ENCODE measurements at places on chromosomes 6 and 20.

- no peaks in the 10 kb centered on the region for H3K36me3 ChIP-seq
- H3K4me1 ChIP-seq = no peaks in the 10 kb centered on the region
- H3K27me3 ChIP-seq = peaks cover 67% of the 10 kb centered on the region
- no peak overlapping the region for H3K27ac ChIP-seq
- no peak overlapping the region for H3K4me3 ChIP-seq
Measured at GRCh38 chr20:37627060-37627766, 66.6 kb upstream of the CTNNBL1 start.

DNA sequence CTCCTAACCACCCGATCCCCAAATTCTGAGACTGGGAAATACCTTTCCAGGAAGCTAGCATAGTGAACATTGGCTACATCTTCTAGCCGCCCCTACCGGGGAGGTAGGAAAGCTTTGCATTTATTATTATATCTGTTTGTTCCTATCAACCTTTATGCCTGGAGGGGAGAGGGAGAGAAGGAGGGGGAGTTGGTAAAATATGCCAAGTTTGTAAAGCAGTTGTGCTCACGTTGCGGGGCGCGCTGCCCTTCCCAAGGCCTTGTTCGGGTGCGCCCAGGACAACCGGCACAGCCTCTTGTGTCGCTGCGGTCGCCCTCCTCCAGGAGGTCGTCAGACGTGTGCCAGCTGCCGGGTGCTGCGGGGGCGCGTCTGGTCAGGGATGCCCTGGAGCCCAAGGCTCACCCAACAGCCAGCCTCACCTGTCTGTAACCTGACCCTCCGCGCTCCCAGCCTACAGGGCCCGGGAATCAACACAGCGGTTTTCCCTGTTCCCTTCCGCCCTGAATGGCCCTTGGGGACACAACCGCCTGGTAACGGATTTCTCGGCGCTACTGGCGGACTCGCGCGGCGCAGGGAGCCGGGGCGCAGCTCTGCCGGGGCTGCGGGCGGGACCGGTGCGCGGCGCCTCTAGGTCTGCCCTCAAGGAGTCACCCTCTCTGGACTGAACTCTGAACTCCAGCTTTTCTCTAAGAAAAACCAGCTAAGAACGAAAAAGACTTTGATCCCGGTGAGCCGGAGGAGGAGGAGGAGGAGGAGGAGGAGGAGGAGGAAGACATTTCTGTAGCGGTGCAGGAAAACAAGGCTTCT, 1.1 kb upstream of the OVOL2 start:
- H3K27me3 ChIP-seq = peaks cover 73% of the 10 kb centered on the region
- H3K36me3 ChIP-seq = peaks cover 2% of the 10 kb centered on the region
- H3K27ac ChIP-seq = no peak overlapping the region
- H3K4me3 ChIP-seq = peak overlapping the region; percentile 63

- H3K36me3 ChIP-seq = peaks cover 7% of the 10 kb centered on the region
- DNase-seq = no peak
- peaks cover 61% of the 10 kb centered on the region for H3K27me3 ChIP-seq
- peak overlapping the region; percentile 72 for H3K4me3 ChIP-seq
- peaks cover 13% of the 10 kb centered on the region for H3K4me1 ChIP-seq
- no peak overlapping the region for H3K27ac ChIP-seq
Measured at GRCh38 chr6:43276577-43277305, 21.3 kb upstream of the SLC22A7 start.

DNA sequence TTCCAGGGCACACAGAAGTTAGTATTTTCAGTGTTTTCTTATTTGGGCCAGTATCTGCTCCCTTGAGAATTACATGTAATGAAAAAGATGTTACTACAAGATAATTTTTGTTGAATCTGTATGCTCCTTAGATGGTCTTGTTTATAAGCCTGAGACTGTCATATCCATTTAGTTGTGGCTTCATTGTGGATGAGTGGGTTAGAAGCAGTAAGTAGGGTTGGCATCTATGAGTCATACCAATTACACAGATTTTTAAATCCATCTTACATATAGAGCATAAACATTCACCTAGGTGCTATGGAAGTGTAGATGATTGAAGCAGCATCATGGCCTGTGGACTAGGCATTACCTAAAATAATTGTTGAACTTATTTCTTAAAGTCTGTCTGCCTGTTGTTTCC, 13.5 kb upstream of the BAG2 start:
- H3K27ac ChIP-seq = no peak overlapping the region
- no peaks in the 10 kb centered on the region for H3K27me3 ChIP-seq
- peaks cover 9% of the 10 kb centered on the region for H3K36me3 ChIP-seq
- no peak overlapping the region for H3K4me3 ChIP-seq
- DNase-seq = no peak
- H3K4me1 ChIP-seq = no peaks in the 10 kb centered on the region

GRCh38 chr20:23150304-23151007, 64.3 kb upstream of the CD93 start:
- H3K27ac ChIP-seq = no peak overlapping the region
- H3K27me3 ChIP-seq = peaks cover 9% of the 10 kb centered on the region
- no peaks in the 10 kb centered on the region for H3K4me1 ChIP-seq
- no peak for DNase-seq

DNA sequence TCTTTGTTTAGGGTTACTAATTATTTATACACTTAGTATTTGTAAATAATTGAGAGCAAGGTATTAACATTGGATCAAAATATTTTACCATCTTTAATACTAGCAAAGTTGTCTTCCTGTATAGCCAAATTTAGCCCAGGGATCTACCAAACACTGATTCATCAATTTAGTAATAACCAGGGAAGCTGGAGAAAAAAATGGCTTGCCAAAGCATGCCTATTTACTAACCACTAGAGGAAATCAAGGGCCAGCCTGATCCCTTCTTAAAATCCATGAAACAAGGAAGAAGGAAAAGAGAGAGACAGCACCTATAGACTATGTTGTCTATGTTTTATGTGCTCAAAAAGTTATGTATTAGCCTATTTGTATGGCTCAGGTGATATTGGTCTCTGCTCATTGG, 450.3 kb upstream of the GJE1 start:
- H3K27me3 ChIP-seq = no peaks in the 10 kb centered on the region
- no peak overlapping the region for H3K27ac ChIP-seq

DNA sequence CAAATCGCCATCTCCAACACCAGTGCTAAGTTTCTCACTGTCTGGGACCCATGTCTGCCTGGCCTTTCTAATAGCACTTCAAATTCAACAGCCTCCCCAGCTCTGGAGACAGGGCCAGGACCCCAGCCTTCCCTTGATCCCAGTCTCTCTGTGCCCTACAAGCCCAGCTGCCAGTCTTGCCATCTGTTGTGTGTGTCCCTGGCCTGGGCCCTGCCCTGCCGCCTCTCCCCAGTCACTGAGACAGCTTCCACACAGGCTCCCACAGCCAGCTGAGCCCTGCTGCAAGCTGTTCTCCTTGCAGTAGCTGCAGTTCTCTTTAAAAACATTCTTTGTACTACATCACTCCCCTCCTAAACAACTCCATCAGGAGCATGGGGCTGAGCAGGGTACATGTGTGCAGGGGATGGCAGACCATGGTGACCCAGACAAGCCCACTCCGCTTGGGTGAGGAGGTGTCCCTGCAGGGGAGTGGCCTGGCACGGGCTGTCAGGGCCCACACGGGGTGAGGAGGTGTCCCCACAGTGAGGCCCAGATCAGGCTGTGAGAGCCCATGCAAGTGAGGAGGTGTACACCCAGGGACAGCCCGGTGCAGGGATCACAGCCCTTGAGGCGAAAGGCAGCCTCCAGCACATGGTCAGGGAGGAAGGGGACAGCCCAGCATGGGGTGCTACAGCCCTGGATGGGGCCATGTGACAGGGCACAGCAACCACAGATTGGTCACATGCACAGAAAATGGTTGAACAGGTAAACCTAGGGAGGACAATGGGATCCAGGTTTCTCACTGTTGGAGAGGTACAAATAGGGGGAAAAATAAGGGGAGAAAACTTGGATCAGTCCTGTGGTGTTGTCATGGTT, 16.2 kb downstream of the CST7 start:
- peak overlapping the region; percentile 96 for H3K27ac ChIP-seq
- peaks cover 85% of the 10 kb centered on the region for H3K36me3 ChIP-seq
- H3K4me3 ChIP-seq = peak overlapping the region; percentile 74
- H3K27me3 ChIP-seq = no peaks in the 10 kb centered on the region
- peaks cover 76% of the 10 kb centered on the region for H3K4me1 ChIP-seq
- DNase-seq = no peak

GRCh38 chr6:149503872-149504271, 19.1 kb upstream of the ZC3H12D start:
- H3K4me3 ChIP-seq = no peak overlapping the region
- DNase-seq = no peak
- peak overlapping the region; percentile 23 for H3K27ac ChIP-seq
- peaks cover 22% of the 10 kb centered on the region for H3K36me3 ChIP-seq
- peaks cover 12% of the 10 kb centered on the region for H3K4me1 ChIP-seq

GRCh38 chr20:63645218-63645617, 8.0 kb downstream of the STMN3 start:
- peaks cover 21% of the 10 kb centered on the region for H3K36me3 ChIP-seq
- H3K27me3 ChIP-seq = no peaks in the 10 kb centered on the region
- no peak overlapping the region for H3K27ac ChIP-seq
- no peak overlapping the region for H3K4me3 ChIP-seq
- H3K4me1 ChIP-seq = peaks cover 10% of the 10 kb centered on the region

GRCh38 chr6:1820714-1821113, 211.0 kb downstream of the FOXC1 start:
- H3K4me1 ChIP-seq = no peaks in the 10 kb centered on the region
- H3K27ac ChIP-seq = no peak overlapping the region
- DNase-seq = no peak

DNA sequence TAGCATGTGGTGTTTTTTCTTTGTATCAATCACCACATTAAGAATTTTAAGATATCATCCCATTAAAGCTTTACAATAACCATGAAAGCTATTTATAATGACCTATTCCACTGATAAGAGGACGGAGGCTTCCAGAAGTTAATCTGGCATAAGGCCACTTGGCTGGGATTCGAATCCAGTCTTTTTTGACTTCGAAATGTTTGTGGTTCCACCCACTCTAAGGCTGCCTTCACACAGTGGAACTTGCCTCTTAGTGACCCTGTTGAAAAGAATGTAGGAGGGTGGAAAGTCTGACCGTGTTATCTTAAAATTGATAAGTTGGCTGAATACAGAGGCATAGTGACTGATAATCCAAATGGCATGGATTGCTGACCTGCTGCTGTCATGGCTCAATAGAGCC, 959.7 kb downstream of the KIF16B start:
- no peaks in the 10 kb centered on the region for H3K36me3 ChIP-seq
- no peaks in the 10 kb centered on the region for H3K27me3 ChIP-seq
- no peak overlapping the region for H3K27ac ChIP-seq

- H3K27ac ChIP-seq = no peak overlapping the region
- H3K27me3 ChIP-seq = peaks cover 14% of the 10 kb centered on the region
- no peak for DNase-seq
- H3K4me3 ChIP-seq = no peak overlapping the region
- no peaks in the 10 kb centered on the region for H3K4me1 ChIP-seq
Measured at GRCh38 chr6:129134535-129134934, 251.6 kb downstream of the LAMA2 start.

DNA sequence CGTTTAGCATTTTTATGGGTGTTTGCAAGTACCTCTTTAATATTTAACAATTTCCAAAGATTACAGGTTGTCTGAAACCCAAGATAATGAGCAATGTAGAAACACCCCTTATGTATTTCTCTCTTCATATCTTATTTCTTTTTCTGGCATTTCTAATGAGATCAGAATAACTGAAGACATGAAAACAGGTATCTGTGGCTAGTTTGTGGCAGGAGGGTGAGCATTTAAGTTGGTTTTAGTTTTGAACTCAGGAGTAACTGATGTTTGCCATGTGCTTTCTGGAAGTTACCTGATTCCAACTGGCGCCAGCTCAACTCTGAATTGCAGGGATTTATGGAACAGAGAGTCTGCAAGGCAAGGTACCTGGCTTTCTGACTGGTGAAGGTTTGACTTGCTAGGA, 35.4 kb upstream of the PRL start:
- no peaks in the 10 kb centered on the region for H3K4me1 ChIP-seq
- H3K4me3 ChIP-seq = no peak overlapping the region
- no peaks in the 10 kb centered on the region for H3K36me3 ChIP-seq
- no peak for DNase-seq
- H3K27ac ChIP-seq = no peak overlapping the region

DNA sequence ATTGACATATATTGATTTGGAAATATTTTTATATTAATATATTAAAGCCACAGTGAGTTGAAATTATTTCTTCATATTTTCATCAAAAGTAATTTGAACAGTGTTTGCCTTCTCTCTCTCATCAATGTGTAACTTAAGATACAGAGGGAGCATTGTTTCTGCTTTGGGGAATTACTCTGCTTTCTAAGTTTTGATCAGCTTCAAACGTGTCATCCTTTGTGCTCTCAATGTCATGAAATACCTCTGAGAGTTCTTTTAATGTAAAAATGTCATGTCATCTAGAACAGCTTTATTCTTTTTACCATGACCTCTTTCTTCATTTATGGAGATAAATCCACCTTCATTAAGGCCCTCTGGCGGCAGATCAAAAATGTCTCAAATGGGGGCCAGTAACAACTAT, 259.4 kb upstream of the STXBP5 start:
- no peak overlapping the region for H3K4me3 ChIP-seq
- DNase-seq = no peak

- H3K27me3 ChIP-seq = peaks cover 24% of the 10 kb centered on the region
- no peaks in the 10 kb centered on the region for H3K36me3 ChIP-seq
- no peaks in the 10 kb centered on the region for H3K4me1 ChIP-seq
- no peak overlapping the region for H3K27ac ChIP-seq
Measured at GRCh38 chr6:114343782-114344144, 940 bp upstream of the HS3ST5 start.

DNA sequence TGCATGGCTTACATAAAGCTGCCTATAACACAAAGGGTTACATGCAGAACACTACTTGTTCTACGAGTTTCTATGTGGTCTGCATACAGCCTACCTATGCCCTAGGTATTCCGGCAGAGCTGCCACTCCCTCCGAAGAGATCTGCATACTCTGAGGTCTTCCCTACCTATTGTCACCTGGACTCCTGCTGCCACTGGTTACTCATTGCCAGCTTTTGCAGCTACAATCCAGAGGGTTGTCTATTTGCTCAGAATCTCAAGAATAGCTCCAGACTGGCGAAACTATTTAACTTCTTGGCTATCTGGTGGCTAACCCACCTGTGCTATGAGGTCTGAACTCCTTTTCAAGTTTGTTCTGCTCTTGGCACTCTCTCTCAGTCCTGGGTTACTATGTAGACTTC, 323.3 kb downstream of the BMP2 start:
- no peak for DNase-seq
- no peaks in the 10 kb centered on the region for H3K27me3 ChIP-seq
- no peak overlapping the region for H3K4me3 ChIP-seq
- H3K4me1 ChIP-seq = no peaks in the 10 kb centered on the region
- no peaks in the 10 kb centered on the region for H3K36me3 ChIP-seq

- H3K27ac ChIP-seq = no peak overlapping the region
- H3K4me1 ChIP-seq = no peaks in the 10 kb centered on the region
- no peak for DNase-seq
- peaks cover 50% of the 10 kb centered on the region for H3K27me3 ChIP-seq
Measured at GRCh38 chr20:1418350-1418749, 25.5 kb upstream of the FKBP1A start.

All from central memory CD8-positive, alpha-beta T cell (primary cell).